ENCODE measurements at places on chromosomes 7 and 10. TPM values are rescaled to one million over a fixed set of nuclear protein-coding genes. Genes with fewer than 3 reads are reported as not detected.

Gene MALRD1
- total RNA-seq: 1.1 TPM

Gene GPR85
- total RNA-seq: 5.0 TPM

GRCh38 chr10:10551596-10552301, 465.9 kb upstream of the CELF2 start:
- H3K27ac ChIP-seq: no peak overlapping the region
- no peak for DNase-seq
- no peaks in the 10 kb centered on the region for H3K36me3 ChIP-seq
- no peak overlapping the region for H3K4me3 ChIP-seq
- H3K27me3 ChIP-seq: no peaks in the 10 kb centered on the region
- H3K4me1 ChIP-seq: no peaks in the 10 kb centered on the region

DNA sequence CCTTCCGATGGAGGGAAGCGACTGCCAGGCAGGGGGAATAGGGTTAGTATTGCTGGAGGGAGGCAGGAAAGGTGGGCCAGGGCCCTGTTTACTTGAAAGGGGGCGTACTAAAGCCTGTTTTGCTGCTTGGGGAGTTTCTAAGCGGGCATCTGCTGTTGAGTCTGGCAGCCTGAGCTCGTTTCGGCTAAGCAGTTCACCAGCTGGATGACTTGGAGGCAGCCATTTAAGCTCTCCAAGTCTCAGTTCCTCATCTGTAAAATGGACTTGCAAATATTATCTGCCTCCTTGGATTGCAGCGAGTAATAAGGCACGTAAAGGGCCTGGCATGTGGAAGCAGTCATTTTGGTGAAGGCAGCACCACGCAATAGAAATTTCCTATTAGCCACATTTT, 44.0 kb downstream of the LDB3 start:
- DNase-seq: no peak
- H3K4me3 ChIP-seq: peak overlapping the region; percentile 51
- H3K4me1 ChIP-seq: peaks cover 8% of the 10 kb centered on the region
- H3K36me3 ChIP-seq: no peaks in the 10 kb centered on the region
- H3K27me3 ChIP-seq: no peaks in the 10 kb centered on the region

GRCh38 chr10:80186364-80187012, 18.8 kb downstream of the ANXA11 start:
- H3K27me3 ChIP-seq: no peaks in the 10 kb centered on the region
- DNase-seq: no peak
- H3K27ac ChIP-seq: no peak overlapping the region
- H3K4me3 ChIP-seq: no peak overlapping the region
- H3K4me1 ChIP-seq: peaks cover 20% of the 10 kb centered on the region

Gene SUN3
- total RNA-seq: not detected

DNA sequence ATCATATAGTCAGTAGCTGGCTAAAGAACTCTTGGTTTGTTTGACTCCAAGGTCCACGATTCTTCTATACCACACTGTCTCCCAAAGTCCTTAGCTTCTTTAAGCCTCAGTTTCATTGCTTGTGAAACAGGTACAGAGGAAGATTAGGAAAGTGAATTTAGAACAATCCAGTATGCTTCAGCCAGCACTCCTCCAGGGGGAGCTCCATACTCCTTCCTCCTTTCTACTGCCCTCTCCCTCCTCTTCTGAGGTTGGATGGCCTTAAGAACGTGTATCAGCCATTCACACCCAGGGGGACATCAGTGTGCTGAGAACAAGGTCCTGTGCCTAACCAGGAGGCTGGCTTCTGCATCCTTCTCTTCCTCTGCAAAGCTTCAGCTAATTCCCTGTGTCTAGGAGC, 54.8 kb upstream of the CALD1 start:
- no peaks in the 10 kb centered on the region for H3K36me3 ChIP-seq
- H3K27ac ChIP-seq: no peak overlapping the region
- H3K4me3 ChIP-seq: no peak overlapping the region

DNA sequence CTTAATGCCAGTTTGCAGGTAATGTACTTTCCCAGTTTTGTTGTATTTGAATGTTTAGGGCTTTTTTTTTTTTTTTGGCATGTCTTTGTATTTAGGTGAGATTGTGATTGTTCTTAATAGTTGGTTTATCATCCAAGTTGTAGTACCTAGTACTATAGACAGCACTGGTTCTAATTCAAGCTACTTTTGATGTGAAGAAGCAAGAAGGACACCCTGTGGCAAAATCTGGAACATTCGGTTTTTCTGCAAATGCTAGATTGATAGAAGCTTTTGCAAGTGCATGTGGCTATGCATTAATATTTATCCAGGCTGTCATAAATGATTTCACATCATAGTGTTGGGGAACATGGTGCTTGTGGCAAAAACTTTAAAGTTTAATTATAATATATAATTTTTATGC, 248.9 kb downstream of the FOXP2 start:
- H3K4me3 ChIP-seq: no peak overlapping the region
- H3K27me3 ChIP-seq: no peaks in the 10 kb centered on the region
- no peaks in the 10 kb centered on the region for H3K4me1 ChIP-seq
- H3K27ac ChIP-seq: no peak overlapping the region

Gene TRIM50
- not detected for total RNA-seq

DNA sequence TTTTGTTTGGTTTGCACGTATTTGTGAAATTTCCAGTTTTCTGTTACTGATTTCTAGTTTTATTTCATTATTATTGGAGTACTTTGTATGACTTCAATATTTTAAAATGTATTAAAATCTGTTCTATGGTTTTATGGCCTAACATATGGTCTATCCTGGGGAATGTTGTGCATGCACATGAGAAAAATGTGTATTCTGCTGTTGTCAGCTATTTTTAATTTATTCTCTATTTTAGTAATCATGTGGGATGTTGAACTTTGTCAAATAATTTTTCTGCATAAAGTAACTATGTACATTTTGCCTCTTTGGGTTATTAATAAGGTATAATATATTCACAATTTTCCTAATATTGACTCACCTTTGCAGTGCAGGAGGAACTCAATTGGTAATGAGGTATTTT, 46.7 kb downstream of the EBLN1 start:
- no peaks in the 10 kb centered on the region for H3K27me3 ChIP-seq
- DNase-seq: no peak
- H3K4me3 ChIP-seq: no peak overlapping the region
- no peaks in the 10 kb centered on the region for H3K4me1 ChIP-seq
- no peaks in the 10 kb centered on the region for H3K36me3 ChIP-seq

- no peaks in the 10 kb centered on the region for H3K4me1 ChIP-seq
- no peak overlapping the region for H3K27ac ChIP-seq
- H3K27me3 ChIP-seq: no peaks in the 10 kb centered on the region
Measured at GRCh38 chr10:117596706-117597105, 54.2 kb downstream of the EMX2 start.

- DNase-seq: no peak
- H3K36me3 ChIP-seq: peaks cover 9% of the 10 kb centered on the region
- H3K4me3 ChIP-seq: peak overlapping the region; percentile 56
- peaks cover 16% of the 10 kb centered on the region for H3K4me1 ChIP-seq
- H3K27me3 ChIP-seq: no peaks in the 10 kb centered on the region
Measured at GRCh38 chr7:100693312-100694097, 545 bp downstream of the GIGYF1 start.

- DNase-seq: peak; percentile 27
- peaks cover 2% of the 10 kb centered on the region for H3K4me1 ChIP-seq
- H3K27me3 ChIP-seq: peaks cover 33% of the 10 kb centered on the region
- H3K4me3 ChIP-seq: no peak overlapping the region
Measured at GRCh38 chr7:55265836-55266642, 99.1 kb upstream of the LANCL2 start.

DNA sequence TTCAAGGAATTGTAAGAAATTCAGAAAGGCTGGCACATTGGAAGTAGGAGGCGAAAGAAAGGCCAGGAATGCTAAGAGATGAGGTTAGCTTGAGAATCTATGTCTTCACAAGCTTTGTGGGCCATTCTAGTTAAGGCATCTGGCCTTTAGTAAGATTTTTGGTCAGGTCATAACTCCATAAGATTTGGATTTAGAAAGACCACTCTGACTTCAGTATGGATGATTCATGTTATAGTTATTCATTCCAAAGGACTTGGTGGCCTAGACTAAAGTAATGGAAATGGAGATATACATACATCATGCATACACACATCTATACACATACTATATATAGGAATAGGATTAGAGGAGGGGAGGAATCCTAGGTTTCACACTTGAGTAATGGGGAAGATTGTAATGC, 77.5 kb downstream of the SEPTIN7 start:
- peak; percentile 55 for DNase-seq
- H3K36me3 ChIP-seq: 0 out of 2 replicates have a peak, but pooled peaks cover 3% of the 10 kb centered on the region
- H3K4me1 ChIP-seq: peaks cover 8% of the 10 kb centered on the region
- no peak overlapping the region for H3K27ac ChIP-seq
- H3K4me3 ChIP-seq: no peak overlapping the region

DNA sequence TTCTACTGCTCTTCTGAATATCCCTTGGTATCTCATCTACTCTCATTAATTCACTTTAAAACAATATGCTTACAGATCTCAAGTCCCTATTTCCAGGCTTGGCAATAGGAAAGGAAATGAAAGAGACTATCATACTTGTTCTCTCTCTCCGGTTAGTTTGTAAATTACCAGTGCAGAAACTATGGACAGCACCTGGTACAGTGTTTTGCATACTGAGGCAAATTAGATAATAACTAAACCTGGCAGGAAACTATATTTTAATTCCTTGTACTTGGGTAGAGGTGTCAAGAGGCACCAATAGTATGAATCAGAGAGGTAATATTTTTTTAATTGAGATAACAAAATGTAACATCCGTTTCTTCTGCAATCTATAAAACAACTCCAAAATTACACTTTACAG, 97.7 kb upstream of the TMEM196 start:
- H3K27me3 ChIP-seq: no peaks in the 10 kb centered on the region
- DNase-seq: no peak
- H3K4me1 ChIP-seq: no peaks in the 10 kb centered on the region
- H3K4me3 ChIP-seq: no peak overlapping the region
- H3K27ac ChIP-seq: no peak overlapping the region

- no peaks in the 10 kb centered on the region for H3K4me1 ChIP-seq
- no peaks in the 10 kb centered on the region for H3K36me3 ChIP-seq
- no peak for DNase-seq
- H3K27me3 ChIP-seq: no peaks in the 10 kb centered on the region
Measured at GRCh38 chr10:112616647-112617046, 169.6 kb downstream of the VTI1A start.

Measured in IMR-90 (cell line).